ENCODE measurements at places on chromosomes 4 and X.

DNA sequence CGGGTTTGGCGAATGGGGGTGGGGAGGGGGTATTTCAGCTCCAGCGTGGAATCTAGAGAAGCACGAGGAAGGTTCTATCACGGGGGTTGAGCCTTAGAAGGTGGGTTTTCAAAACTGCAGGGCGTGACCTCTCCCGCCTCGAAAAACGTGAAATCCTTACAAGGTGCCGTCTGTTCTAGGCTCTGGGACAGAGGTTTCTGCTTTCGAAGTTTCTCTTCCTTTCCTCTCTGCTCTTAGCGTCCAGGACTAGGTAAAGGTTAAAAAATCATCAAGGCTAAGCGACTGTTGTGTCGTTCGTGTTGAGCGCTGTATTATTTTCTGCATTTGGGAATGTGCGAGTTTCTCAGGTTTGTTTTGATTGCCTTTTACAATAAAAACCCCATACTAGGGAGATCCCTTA is 1.1 kb downstream of the FHL1 start:
- DNase-seq, result no peak

DNA sequence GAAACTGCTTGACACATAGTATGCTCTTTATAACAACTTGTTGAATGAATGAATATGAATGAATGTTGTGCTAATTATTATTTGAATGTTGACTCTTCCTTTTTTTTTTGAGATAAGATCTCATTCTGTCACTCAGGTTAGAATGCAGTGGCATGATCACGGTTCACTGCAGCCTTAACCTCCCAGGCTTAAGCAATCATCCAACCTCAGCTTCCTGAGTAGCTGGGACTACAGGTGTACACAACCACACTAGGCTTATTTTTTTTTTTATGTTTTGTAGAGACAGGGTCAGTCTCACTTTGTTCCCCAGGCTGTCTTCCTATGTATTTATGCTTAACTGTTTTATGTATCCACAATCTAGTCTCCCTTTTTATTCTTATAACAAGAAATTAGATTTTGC is 114.7 kb upstream of the WDFY3 start:
- no peak for DNase-seq

DNA sequence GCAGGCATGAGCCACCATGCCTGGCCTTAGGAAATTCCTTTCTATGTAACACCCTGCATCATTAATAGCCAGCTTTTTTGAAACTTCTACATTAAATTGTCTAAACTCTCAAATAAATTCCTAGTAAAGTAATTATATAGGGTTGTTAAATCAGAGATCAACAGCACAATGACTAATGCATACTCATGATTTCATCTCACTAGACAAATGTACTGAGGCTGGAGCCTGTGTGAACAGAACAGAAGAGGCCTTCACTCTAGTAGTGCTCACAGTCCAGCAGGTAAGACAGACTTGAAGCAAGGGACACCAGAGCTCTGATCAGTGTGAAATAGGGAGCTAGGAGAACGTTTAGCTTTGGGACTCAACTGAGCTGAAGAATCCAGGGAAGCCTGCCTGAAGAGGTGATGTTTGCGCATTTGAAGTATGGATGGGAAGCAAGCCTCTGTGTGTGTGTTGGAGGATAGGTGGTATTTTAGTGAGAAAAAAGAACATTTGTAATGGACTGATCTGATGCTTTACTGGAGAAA is 3.9 kb downstream of the ZFP42 start:
- DNase-seq, result no peak

- DNase-seq, result no peak
These were observed 305.6 kb upstream of the DIPK2B start for GRCh38 chrX:45506149-45506730.

DNA sequence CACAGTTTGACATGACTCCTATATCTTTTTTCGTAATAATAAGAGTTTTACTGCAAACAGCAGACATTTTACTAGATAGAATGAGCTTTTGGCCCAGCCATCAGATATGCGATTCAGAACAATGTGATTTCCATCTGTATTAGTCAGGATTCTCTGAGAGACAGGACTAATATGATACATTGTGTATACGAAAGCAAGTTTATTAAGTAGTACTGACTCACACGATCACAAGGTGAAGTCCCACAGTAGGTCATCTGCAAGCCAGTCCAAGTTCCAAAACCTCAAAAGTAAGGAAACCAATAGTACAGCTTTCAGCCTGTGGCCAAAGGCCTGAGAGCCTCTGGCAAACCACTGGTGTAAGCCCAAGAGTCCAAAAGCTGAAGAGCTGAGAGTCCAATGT is 24.1 kb downstream of the CXCL8 start:
- DNase-seq, result no peak

DNA sequence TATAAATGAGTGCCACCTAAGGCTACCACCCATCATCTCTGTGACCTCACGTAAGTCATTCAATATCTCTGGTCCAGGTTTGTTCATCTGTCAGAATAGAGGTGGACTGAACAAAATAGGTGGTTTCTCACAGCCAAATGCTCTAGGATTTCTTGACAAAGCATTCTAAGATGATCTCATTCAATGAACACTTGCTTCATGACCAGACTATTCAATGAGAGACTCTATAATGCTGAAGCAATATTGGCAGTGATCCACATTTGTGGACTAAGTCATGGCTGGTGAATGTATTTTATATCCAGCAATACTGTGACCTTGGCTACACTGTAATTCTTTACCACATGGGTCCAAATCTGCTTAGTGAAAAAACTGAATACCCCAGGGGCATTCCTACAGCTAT is 37.9 kb downstream of the LDB2 start:
- no peak for DNase-seq

DNA sequence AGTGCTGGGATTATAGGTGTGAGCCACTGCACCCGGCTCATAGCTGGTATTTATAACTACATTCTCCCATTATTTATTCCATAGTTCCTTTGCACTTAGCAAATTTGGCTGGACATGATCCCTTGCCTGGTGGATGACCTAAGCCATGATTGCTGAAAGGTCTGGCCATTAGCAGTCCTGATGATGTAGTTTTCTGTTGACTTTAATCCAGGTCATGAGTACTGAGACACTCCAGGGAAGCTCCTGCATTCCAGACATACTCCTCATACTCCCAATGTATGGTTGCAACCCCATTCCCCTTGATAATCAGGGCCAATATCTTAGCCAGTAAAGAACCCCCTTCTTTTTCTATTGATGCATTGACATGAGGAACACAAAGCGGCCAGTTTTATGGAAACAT is 24.4 kb upstream of the MGST2 start:
- no peak for DNase-seq

DNA sequence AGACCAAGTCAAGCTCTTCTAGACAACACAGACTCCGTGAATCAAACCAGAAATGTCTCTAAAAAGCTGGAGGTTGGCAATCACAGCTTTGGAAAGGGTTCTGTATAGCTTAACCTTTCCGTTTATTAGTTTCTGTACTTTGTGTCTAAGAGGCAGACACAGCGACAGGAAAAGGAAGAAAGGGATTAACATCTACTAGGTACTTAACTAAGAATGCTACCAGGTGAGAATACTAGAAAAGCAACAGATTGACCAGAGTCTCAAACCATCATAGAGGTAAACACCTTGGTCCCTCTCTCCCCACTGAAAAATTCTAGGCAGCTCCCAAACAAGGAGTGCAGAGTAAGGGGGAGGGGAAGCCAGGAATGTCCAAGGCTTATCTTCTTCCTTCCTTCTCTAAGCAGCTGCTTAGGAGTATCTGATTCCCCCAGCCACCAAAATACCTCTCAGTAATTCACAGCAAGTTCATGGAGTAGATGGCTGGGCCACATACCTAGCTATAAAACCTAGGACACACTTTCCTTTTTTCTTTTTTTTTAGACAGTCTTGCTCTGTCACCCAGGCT is 80.8 kb downstream of the APBB2 start:
- no peak for DNase-seq

DNA sequence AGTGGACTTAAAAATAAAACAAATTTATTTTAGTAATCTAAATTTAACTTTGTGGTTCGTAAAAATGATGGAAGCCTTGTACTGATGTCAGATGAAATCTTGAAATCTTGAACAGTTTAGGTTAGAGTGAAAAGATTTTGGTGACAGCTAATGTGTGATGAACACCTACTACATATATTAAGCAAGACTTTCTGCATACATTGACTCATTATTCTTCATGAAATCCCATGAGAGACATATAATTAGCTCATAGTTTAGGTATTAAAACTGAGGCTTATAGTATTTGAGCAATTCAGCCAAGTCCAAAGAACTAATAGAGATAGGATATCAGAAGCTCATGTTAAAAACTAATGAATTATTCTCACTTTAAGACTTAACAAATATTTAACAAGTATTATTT is 66.9 kb upstream of the PCDH7 start:
- no peak for DNase-seq

DNA sequence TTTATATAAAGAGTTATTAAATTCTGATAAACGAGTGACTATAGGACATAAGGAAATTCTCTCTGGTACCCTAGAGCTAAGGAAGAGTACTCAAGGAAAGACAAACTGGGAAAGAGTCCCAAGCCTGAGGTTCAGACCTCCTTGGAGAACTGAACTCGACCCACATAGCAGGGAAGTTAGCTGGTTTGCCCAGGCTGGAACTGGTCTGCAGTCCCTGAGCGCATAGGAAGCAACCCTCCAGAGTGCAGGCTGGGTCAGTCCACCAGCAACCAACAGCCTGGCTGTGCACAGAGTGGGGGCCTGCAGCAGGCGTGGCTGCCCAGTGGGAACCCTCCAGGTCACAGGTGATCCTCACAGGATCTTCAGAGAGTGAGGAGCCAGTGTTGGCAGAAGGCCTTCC is 114.1 kb downstream of the SOWAHB start:
- no peak for DNase-seq

DNA sequence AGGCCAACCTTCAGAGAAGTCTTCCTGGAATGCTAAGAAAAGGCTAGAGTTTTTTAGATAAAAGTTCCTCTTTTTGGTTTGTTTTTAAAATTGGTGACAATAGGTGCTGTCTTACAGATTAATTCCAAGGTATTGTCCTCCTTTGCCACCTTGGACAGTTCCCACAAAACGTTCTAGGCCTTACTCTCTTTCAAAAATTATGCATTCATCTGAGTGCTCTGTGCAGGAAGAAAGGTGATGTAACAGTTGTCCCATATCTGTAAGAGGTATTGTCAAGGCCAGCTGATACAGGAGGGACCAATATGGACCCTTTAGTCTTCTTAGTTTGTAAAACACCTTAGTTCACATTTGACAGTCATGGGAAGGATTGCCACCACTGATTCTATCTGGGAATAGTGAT is 15.9 kb upstream of the CXCL5 start:
- no peak for DNase-seq

DNA sequence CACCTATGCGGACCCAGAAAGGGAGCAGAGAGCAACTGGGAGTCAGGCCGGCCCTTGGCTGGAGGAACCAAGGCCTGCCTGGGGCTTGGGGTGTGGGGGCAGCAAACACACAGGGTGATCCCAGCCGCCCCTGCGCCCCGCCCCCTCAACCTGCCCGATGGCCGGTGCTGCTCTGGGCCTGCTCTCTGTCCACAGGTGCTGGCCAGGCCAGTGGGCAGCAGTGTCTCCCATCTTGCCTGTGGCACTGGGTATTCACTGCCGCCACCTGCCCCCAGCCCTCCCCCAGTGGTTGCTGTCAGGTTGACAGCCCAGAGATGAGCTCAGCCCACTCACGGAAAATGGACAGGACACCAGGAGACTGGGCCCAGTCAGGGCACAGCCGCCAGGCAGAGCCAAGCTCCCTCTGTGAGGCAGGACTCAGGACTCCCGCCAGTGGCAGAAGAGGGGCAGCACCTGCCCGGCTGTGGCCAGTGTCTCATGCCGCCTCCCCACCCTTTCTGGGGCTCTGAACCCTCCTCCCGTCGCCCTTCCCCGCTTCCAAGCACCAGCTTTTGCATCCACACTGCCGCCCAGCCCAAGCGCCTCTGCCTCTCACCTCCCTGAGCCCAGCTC is 4.7 kb downstream of the NKX1-1 start:
- peak; percentile 64 for DNase-seq

- no peak for DNase-seq
These were observed 49.5 kb upstream of the TMLHE start for GRCh38 chrX:155662282-155662681.

- no peak for DNase-seq
These were observed 254.6 kb upstream of the EPHA5 start for GRCh38 chr4:65924843-65925242.

DNA sequence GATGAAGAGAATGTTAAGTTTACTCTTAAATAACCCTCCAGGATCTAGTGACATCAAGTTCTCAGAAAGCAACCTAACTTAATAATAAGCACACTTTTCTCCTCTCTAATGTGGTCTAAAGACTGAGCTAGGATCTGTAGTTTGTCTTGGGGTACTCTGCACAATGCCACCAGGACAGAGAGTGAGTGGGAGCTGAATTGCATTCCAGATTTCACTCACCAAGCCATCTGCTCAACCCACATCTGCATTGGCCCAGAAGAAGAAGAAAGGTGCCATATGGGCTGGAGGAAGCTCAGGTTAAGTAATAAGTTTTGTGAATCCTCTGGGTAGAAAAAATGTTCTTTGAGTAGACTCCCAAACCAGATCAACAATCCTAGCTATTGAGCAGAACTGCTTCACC is 384.6 kb downstream of the PPP3CA start:
- no peak for DNase-seq

- DNase-seq, result peak; percentile 26
These were observed 82.1 kb downstream of the JAKMIP1 start for GRCh38 chr4:6118201-6118600.

DNA sequence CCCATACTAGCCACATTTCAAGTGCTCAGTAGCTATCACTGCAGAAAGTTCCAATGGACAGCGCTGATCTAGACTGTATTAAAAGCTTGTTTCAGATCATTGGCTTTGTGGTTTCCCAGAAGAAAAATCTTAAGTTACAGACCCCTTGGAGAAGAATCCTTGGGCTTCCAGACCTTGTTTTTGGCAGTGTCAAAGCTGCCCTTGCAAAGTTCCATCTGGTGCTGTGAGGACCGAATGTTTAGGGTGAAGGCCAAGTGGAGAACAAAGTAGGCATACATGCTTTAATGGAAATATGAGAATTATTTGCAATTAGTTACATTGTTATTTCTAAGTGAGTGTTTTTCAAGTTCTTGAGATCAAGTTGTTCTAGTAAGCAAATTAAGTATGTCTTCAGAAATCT is 144.7 kb downstream of the FRMPD4 start:
- DNase-seq, result no peak

DNA sequence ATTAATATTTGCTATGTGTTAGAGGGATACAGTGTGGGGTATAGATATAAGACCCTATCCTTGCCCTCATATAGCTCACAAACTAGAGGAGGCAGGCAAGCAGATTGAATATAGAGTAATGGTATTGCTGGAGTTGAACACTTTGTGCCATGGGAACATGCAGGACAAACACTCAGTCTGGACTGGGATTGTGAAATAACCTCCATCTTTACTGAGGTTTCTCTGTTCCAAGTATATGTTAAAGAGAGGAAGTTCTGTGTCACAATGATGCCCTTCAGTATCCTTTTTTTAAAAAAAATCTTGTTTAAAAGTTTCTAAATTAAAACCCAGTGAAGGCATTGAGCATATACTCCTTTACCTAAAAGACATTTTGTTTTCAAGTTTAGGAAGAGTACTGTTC is 8.7 kb downstream of the FABP2 start:
- DNase-seq, result no peak

Measured in coronary artery (tissue), 2 donors.